CD14-positive monocyte (primary cell): ENCODE measurements at places on chromosomes 6 and 20. TPM values are rescaled to one million over a fixed set of nuclear protein-coding genes. Genes with fewer than 3 reads are reported as not detected.

Gene RBM24
- polyA plus RNA-seq = not detected

- DNase-seq = no peak
Measured at GRCh38 chr20:8757146-8757545, 311.7 kb upstream of the PLCB4 start.

DNA sequence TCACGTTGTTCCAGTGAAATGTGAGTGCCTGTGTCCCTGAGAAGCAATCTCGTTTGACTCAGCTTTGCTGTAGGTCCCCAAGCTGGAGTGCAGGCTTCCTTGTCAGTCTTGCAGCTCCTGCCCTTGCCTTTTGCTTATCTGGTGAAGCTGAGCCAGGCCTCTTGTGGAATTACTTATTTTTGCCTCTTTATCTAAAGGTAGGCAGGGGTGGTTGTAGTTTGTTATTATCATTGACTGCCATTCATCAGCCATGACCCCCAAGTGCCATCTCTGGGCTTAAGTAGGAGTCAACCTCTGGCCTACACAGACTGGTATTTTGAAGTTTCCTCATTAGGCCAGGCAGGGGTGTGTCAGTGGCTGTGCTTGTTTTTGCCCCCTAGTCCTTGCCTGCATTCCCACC is 2.1 kb downstream of the TMEM14B start:
- DNase-seq = no peak

DNA sequence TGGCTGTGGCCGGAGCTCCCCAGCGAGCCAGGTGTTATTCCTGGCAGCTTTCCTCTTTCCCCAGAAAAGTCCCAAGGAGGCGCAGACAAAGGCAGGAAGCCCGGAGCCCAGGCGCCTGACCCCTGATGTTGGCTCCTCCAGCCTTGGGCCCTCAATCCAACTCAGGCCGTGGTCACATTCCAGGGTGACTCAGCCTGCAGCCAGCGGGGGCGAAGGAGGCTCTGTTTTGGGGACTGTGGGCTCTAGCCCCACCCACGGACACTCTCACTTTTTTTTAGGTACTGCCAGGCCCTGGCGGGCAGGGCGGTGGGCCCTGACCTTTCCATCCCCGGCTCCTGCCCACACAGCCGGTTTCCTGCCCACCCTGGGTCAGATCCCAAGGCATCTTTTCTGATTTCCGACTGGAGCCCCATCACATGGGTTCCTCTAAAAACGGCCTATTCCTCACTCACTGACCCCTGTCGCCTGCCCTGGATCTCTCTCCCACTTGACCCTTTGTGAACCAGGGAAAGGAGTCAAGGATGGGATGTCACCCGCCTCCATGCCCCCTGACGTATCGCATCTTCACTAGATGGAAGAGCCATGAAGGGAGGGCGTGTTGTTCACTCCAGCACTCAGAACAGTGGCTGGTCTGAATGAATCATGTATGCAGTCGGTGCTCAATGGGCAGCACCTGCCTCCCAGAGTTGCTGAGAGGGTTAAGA is 5.5 kb downstream of the PTGIS start:
- DNase-seq = no peak

GRCh38 chr20:10239954-10240353 is 21.3 kb downstream of the SNAP25 start:
- DNase-seq = no peak

- no peak for DNase-seq
Measured at GRCh38 chr20:56779452-56780143, 150.5 kb downstream of the TFAP2C start.

DNA sequence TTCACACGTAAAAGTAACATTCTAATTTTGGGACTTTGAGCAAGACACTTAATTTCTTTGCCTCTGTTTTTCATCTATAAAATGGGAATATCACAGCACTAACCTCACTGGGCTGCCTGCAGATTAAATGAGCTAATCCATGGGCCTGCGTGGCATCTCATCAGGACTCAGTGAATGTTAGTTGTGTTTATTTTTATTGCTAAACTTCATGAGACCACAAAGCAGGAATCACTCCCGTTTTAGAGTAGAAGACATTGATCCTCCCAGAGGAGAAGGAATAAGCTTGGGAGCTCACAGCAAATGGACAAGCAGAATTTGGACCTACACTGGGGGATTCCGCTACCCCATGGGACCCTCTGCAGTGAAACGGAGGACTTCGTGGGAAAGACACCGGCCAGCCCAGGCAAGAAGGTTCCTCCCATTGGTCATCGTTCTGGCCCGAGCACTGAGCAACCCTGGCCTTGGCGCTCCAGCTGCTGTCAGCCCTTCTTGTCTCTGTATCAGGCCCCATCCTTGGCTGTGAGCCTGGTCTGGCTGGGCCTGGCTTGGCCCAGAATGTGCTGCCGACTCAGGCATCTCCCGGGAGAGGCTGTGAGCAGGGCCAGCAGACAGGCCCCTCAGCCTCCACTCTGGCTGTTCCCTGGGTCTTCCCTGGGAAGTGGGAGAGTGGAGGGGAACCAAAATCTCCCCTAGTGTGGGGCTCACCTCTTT is 79.8 kb downstream of the NFATC2 start:
- no peak for DNase-seq

DNA sequence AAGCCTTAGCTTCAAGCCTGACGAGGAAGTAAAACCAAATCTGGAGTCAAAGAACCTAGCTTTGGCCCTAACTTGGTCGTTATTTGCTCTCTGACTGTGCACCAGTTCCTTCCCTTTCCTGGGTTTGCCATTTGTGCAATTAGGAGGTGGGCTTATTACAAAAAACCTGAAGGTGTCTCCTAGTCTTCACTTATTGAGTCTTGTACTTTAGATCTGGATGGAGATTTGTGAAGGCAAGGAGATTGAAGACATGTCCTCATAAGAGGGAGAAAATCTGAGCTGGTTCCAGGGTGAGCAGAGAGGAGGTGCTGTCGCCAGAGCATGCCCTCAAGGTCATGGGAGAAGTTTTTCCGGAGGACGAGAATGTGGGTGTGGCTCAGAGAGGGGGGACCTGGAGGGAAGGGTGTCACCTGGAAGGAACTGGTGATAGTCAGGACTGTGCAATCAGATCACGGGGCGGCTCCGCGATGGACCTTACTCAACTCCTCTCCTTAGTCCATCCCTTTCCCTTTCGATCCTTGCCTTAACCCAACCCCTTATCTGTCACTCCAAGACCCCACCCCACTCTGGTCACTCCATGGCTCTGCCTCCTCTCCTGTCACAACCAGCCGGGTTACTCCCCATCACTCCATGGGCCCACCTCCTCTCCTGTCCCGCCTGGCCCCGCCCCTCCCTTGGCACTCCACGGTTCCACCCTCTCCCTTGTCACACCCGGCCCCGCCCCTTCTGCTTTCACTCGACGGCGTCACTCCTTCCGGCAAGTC is 588 bp upstream of the ACSS2 start:
- peak; percentile 96 for DNase-seq

DNA sequence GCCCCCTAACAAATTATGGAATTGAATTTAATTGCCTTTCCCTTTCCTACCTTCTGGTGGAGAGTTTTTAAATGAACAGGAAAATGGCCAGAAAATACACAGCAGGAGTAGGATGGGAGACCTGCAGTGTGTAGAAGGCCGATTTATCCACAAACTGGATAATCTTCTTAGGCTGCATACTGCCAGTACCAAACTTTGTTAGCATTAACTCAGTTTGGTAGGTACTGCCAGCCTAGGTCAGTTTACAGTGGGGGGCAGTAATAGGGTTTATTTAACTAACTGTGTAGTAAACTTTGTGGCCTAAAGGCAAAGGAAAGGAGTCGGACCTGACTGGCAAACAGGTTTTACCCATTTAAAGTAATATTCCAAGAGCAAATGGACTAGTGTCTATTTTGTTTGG is 4.6 kb downstream of the NCOA3 start:
- DNase-seq = no peak

GRCh38 chr6:164273491-164273890 is 859.0 kb downstream of the QKI start:
- no peak for DNase-seq

DNA sequence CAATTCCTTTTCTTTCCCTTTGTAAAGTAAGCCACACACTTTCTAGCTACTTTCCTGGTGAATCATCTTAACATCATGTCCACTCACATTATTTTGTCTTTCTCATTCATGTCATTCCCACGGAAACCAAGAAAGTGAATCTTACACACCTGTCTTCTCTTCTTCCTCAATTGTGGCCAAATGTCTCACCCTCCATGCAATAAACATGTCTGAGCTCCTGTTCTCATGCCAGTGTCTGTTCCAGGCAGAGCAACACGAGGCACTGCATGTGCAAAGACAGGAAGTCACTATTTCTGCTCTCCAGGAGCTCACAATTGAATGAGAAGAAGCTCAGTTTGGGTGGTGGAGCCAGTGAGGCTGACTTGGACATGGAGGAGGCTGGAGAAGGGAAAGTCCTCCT is 29.0 kb upstream of the TMEM244 start:
- peak; percentile 60 for DNase-seq

DNA sequence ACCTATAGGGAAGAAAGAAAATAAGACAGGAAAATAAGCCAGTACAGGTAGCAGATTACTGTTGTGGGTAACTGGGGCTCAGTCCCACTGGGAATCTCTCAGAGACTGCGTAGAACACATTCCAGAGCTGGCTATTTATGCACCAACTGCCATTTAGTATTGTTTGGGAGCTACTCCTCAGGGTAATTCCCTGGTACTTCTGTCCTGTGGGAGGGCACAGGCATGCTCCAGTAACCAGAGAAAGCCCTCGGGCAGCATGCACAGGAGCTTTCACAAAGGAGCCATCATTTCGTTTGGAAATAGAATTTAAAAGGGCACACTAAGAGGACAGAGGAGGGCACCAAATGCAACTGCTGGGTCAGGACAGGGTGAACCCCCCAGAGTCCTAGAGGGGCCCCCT is 148.0 kb upstream of the LRFN2 start:
- no peak for DNase-seq

- DNase-seq = no peak
Measured at GRCh38 chr6:42322676-42323075, 105.0 kb upstream of the MRPS10 start.
